Stimulated activated memory B cell treated with anti-CD40 and anti-IgM and Interleukin-4, amounts not matched to agents 10 μg/mL and 1 μg/mL and 100 μg/mL, for 72 hours (primary cell): ENCODE measurements at places on chromosomes 3 and 15.

DNA sequence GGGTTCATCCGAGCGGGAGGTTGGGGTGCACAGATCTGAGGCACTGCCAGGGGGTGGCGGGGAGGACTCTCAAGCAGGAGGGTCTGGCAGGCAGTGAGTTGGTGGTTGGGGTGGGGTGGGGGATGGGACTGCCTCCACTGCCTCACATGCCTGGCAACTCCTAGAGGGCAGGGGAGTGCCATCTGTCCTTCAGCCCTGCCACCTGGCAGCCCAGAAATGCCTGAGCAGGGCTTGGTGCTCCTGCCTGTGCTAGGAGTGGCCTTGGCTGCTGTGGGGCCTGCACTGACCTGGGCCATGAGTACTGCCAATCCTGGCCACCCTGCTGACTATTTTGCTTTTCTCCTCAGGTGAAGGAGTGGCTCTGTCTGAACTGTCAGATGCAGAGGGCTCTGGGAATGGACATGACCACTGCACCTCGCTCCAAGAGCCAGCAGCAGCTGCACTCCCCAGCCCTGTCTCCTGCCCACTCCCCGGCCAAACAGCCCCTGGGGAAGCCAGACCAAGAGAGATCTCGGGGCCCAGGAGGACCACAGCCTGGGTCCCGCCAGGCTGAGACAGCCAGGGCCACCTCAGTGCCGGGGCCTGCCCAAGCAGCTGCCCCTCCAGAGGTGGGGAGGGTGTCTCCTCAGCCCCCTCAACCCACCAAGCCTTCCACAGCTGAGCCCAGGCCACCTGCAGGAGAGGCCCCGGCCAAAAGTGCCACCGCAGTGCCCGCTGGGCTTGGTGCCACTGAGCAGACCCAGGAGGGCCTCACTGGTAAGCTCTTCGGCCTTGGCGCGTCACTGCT, 32.0 kb upstream of the APEH start:
- ATAC-seq: no peak

- ATAC-seq: no peak
Measured at GRCh38 chr15:89155656-89156055, 65.7 kb downstream of the RLBP1 start.

DNA sequence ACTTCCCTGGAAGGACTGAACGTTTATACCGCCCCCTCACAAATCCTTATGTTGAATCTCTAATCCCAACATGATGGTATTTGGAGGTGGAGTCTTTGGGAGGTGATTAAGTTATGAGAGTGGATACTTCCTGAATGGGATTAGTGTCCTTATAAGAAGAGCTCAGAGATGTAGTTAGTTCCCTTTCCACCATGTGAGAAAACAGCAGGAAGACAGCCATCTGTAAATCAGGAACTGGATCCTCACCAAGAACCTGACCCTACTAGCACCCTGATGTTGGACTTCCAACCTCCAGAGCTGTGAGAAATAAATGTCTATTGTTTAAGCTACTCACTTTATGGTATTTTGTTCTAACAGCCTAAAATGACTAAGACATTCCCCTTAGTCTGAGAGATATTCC, 33.3 kb upstream of the SACM1L start:
- ATAC-seq: no peak

- no peak for ATAC-seq
Measured at GRCh38 chr3:183369117-183369516, 59.3 kb downstream of the MCF2L2 start.

DNA sequence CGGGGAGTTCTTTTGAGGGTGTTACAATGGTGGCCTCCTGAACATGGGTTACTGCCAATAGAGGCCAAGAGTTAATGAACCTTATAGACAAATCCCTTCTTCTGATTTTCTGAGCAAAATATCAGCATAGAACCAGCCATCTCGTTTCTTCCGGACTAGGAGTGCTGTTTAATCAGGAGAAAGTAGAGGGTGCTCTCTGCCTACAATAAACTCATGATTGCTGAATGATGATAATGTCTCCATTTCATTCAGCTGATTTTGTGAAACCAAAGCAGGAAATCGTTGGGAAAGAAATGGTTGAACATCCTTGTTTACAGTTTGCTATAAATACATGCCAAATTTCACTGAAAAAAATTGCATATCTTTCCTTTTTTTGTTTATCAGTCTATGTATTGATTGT, 142.8 kb upstream of the PLSCR5 start:
- no peak for ATAC-seq

GRCh38 chr3:17913359-17913758, 170.9 kb upstream of the TBC1D5 start:
- ATAC-seq: no peak

- no peak for ATAC-seq
Measured at GRCh38 chr15:48020166-48020565, 100.6 kb upstream of the SLC24A5 start.

- ATAC-seq: peak; percentile 57
Measured at GRCh38 chr3:122942937-122943827, 84.4 kb downstream of the SEMA5B start.

GRCh38 chr15:27238707-27239423, 267.9 kb downstream of the GABRG3 start:
- ATAC-seq: no peak

DNA sequence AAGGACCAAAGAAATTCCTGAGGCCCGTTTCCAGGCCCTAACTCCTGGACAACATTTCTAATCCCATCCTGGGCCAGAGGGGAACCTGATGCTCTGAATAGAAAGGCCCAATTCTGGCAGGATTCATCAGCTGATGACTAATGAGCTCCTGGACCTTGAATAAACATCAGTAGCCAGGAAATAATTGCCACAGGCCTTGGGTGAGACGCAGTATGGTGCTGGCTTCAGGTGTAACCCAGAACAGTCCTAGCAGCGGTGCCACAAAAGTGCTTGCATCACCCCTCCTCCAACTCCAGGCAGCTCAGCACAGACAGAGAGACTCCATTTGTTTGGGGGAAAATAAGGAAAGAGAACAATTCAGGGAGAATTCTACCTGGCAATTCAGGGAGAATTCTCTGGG, 184.7 kb upstream of the POU1F1 start:
- no peak for ATAC-seq

GRCh38 chr3:32428092-32429068, 36.7 kb downstream of the CMTM7 start:
- peak; percentile 83 for ATAC-seq

DNA sequence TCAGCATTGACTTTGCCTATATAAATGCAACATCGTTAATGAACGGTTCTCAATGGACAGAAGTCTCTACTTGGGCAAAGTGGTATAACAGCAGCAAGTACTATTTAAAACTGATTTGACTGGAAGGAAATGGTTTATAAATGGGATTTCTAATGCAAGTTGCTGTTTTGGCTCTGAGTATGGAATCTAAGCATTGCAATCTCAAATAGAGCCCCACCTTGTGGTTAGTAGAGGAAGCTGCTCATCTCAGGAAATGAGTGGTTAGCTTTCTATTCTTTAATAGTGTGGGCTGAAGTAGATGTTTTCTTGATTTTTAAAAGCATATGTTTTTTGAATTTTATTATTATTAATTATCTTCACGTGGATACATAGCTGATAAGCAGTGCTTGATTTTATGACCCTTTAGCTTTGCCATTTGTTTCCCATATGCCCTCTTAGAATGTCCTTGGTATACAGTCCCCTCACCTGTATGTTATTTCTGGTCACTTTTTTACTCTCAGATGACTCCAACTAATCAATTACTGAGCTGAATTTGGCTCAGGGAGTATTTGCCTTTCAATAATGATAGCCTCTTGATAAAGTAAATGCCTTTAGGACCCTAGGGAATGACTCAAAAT, 67.1 kb downstream of the OXSM start:
- ATAC-seq: peak; percentile 65

DNA sequence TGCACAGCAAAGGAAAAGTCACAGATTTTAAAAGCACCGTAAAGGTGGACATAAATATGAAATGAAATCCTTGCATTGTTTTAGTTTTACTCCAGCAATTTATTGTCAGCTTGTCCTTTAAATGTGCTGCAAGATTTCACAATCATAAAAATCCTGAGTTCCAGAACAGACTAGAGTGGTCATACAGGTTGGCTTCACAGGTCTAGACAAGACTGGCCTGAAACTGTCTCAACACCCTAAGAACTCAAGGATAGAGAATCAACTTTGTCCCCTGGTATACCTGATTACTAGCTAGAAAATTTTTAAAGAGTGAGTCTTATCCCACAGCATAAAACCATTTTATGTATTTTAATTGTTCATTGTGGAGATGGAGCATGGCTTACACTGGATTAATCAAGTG, 521.7 kb upstream of the MCTP2 start:
- ATAC-seq: no peak

GRCh38 chr15:95501865-95502264, 828.6 kb upstream of the NR2F2 start:
- ATAC-seq: no peak

DNA sequence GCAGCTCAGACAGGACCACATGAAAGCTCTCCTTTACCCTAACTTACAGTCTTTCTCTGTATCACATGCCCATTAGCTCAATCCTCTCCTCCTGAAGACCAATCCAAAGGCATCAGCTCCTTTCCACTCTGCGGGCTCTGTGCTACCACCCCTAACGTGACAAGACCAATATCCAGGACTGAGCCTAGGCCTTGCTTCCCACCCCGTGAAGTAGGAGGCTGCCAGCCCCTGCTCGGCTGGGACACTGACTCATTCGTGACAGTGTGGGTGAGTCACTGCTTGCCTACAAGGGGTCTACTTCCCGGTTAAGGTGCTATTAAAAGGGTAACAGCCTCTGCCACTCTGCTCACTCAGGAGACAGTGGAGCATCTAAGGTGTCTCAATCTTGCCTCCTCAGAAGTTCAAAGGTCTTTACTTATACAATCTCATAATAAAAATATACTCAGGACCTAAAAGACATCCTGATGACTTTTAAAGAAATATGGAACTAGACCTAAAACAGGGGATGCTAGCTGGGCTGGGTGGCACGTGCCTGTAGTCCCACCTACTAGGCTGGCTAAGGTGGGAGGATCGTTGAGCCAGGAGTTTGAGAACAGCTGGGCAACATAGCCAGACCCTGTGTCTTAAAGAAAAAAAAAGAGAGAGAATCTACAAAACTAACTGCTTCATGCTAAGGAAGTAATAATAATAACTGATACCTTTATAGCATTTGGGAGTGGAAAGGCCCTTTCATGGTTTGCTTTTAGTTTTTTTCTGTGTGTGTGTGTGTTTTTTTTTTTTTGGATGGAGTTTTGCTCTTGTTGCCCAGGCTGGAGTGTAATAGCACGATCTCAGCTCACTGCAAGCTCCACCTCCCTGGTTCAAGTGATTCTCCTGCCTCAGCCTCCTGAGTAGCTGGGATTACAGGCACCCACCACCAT, 55.0 kb downstream of the TMEM44 start:
- ATAC-seq: peak; percentile 63

GRCh38 chr3:31876331-31876730, 104.7 kb downstream of the OSBPL10 start:
- ATAC-seq: no peak

DNA sequence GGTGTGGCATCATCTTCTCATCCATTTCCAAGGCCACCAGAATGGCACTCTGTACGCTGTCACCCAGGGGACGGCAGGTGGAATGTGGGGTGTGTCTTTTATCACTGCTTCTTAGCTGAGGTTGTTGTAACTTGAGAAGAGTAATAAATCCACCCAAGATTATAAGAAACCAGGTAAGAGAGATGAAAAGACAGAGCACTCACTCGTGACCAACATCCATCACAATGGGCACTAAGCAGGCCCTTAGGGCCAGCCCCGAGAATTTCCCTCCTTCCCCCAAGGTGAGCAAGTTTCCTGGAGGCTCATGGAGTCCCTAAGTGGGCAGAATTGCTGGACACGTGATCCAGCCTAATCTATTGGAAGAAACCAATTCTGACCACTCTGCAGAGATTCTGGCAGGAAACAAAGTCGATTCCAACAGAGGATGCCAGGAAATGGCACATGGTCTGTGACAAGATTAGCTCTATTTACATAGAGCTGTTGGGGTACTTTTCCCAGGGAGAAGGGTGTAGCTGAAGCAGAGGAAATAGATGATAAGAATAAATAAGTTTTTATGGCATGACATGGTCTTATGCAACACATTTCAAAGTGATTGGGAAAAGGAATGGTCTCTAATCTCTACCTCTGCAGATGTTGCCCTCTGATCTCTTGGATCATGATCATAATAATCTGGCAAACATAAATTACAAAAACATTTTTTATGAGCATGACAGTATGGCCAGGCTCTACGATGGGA, 22.5 kb downstream of the SLC6A20 start:
- ATAC-seq: no peak

DNA sequence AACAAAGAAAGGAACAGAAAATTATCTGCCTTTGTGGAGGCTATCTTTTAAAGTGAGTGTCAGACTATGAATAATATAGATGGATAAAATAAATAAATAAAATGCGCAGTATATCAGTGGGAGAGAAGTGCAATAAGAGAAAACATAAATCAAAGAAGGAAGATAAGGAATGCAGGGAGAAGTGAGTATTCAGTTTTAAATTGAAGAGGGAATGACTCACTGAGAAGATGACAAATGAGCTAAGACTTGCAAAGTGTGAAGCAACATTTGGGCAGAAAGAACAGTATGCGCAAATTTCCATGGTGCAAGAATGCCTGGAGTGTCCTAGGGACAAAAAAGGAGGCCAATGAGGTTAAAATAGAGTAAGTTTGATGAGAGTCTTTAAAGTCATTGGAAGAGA, 1300.1 kb upstream of the ALCAM start:
- no peak for ATAC-seq

DNA sequence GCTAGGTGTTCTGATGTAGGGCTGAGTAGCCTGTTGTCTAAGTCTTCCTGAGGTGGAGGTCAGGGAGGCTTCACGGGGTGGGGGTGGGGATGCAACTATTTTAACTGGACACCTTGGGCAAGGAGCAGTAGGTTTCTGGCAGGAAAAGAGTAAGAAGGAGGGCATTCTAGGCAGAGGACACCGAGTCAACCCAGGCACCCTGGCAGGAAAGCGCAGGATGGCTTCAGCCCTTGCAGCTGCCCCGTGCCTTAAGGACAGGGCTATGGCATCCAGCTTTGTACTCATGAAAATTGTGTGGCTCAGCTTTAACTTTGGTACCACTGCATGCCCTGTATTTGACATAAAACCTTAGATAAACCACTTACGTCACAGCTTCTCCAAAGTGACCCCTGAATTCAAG, 6.4 kb upstream of the FILIP1L start:
- no peak for ATAC-seq

- no peak for ATAC-seq
Measured at GRCh38 chr3:162082516-162082915, 585.9 kb downstream of the OTOL1 start.

DNA sequence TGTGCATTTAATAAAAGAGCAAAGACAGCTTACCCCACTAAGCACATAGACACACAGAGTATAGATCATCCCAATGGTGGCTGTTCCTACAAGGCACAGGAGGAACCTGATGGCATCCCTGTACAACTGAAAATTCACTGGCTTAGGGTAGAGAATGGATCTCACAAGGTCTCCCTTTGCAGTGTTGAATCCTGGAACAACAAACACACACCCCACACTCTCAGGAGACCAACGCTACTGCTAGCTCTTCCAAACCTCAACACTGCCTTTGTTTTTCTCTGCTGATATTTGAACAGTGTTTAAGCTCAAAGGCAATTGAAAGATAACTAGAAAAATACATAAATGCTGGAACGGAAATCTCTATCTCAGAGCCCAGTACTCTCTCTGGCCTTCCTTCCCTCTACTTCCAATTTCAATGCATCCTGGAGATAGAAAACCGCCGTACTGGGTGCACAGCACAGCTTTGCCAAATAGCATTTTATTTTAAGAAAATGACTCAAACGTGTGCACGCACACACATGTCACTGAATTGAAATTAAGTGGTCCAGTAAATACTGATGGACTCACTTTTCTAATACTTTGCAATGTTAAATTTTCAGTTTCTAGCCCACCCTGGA, 87.5 kb upstream of the ATP13A5 start:
- ATAC-seq: no peak

GRCh38 chr3:69462022-69462825, 76.3 kb upstream of the FRMD4B start:
- ATAC-seq: no peak

GRCh38 chr3:46854555-46854991, 8.7 kb downstream of the MYL3 start:
- ATAC-seq: no peak
